ENCODE measurements at places on chromosomes 2 and 18.

DNA sequence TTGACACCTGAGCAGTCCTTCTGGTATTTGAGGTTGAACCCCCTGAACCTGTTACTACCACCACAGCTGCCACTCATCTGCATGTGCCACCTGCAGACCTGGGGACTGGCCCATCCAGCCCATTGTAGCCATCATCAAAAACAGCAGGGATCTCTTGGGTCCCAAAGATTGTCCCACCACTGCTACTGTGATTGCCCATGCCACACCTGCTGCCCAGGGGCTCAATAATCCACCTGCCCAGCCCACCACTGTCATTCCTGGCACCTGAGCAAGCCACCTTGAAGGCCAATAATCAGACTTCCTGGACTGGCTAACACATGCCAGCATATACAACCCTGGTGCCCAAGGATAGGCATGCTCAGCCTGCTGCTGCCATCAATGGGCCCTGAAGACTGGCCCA, 327.6 kb downstream of the CYRIA start:
- DNase-seq = no peak

GRCh38 chr2:31694444-31694843, 113.7 kb upstream of the SRD5A2 start:
- no peak for DNase-seq

DNA sequence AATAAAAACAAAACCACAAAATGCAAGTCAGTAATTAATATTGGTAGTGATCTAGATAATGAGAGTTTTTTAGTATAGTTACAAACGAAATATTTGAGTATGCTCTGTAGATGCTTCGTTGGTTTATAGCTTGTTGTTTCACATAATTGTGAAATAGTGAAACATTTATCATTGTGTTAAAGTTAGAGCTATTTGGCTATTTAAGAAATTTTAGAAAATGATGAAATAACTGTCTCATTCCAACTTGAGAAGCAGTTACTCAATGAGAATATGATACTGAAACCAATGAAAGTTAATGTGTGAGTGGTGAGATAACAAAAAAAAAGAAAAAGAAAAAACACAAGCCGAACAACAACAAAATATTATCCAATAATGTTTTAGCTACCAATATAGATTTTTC, 475.6 kb upstream of the ZEB2 start:
- no peak for DNase-seq

GRCh38 chr18:79506191-79507075, 110.7 kb downstream of the NFATC1 start:
- DNase-seq = peak; percentile 16

- no peak for DNase-seq
Observed at GRCh38 chr2:2016651-2017311, 272.5 kb upstream of the PXDN start.

DNA sequence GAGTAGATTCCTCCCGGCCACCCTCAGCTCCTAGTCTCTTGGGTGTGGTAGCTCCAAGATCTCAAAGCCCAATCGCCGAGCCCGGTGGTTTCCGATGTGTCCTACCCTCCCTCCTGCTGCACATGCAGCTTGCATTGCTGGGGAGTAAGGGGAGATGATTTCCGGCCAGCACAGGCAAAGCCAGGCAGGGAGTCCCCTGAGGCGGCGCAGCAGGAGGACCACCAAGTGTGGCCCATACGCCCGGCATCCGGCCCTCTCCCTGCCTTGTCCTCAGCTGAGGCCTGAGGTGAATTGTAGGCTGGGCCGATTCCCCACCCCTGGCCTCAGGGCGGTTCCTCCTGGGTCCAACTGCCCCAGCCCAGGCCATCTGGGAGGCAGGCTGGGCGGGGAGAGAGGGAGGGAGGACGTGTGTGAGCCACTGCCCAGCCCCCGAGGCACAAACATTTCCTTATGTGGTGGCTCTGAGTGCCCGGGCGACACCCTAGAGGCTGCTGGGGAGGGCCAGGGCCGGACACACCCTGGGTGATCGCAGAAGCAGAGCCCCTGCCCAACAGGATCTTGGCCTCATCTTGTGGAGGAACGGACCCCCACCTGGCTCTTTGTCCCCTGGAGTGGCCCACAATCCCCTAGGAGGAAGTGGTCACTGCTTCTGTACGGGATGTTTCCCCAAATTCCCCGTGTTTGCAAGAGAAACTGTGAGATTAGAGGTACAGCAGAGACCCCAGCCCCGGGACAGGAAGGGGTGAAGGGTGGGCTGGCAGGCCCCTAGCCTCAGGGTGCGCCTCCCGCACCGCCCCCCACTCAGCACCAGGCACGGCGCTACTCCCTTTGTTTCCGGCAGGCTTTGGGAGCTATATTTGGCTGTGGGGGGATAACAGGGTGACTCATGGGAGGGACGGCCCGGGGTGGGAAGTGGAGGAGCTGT, 41.9 kb upstream of the PTMA start:
- DNase-seq = peak; percentile 81

DNA sequence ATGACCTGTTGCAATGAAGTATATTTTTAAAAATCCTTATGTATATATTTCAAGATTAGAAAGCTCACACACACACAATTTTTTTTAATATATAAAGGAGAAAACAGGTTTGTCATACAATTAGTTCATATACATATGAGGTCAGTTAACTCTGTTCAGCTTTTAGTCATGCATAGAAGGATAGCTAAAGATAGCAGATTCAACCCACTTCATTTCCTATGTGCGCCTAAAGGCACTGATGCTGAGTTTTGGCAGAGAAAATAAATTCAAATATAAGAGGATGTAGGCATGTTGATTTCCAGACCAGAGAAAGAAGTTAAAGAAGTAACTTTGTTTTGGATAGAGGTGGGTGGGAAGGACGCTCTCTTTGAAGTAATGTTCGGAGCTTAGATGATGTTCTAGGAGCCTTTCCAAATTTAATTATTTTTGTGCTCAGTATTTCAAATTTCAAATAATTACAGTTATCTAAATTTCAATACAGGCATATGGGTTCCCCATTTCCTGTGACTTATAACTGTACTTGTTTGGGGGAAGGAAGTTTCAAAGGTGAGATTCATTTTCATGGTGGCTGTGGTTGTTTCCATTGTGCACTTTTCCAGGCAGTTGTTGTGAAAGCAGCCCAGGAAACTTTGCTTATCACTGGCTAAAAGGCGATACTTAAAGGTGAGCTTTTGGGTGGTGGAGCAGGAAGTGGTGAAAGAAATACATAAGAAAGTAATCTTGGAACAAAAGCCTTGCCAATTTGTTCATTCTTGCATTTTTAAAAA, 523.4 kb upstream of the FANCL start:
- DNase-seq = no peak

- DNase-seq = no peak
Observed at GRCh38 chr2:74212702-74213410, 14.4 kb downstream of the MTHFD2 start.

GRCh38 chr18:10249270-10249669, 205.2 kb upstream of the APCDD1 start:
- DNase-seq = no peak

DNA sequence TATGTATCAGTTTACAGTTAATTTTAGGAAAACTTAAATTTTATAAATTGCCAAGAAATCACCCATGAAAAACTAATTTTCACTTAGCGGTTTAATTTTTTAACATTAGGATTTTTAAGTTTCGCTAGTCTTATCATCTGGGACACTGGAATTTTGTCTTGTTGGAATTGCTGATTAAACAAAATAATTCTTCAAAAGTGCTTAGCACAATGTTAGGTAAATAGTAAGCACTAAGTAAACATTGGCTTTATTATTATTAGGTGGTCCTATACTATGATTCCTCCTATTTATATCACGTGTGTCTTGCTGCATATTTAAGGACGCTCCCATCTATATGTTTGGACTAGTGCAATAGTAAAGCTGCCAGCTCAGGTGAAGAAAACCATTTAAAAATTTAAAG, 54.6 kb upstream of the MAP4K3 start:
- no peak for DNase-seq

All from CD4-positive, alpha-beta T cell treated with Interleukin-15 for 1 hour (primary cell).